CD4-positive, alpha-beta T cell (primary cell): ENCODE measurements at places on chromosomes 12 and 14.
A peak's percentile ranks its signal among the peaks of the same experiment; 100 is the strongest.

GRCh38 chr12:65894088-65894487, 69.8 kb downstream of the HMGA2 start:
- DNase-seq: no peak

DNA sequence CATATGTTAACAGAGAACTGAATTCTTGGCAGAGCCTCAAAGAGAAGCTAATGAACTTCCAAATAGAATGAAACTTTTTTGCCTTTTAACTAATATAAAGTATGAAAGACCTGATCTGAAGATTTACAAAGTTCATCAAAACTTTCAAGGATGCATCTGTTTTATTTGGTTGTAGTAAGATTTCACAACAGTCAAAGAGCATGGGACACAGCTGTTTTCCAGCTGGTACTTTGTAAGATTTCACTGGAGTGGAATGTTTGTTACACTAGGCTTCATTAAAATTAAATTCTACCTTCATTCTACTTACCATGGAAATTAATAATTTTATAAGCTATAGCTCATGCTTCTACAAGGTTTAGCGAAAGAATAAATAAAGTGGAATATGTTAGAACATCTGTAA, 351.2 kb downstream of the SLC6A15 start:
- no peak for DNase-seq

DNA sequence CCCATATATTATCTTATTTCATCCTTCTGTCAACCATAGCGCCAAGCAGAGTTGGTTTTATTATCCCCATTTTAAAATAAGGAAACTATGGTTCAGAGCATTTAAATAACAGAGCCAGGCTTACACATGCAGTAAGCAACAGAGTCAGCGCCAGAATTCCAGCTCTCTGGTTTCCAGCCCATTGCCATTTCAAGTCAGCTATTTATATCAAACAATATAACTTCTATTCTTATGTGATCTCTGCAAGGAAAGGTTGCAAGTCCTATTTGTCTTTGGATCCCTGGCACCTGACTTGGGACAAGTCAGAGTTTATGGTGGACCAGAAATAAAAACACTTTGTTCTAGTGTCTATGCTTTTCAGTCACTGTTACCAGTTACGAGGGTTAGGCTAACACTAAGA, 174.1 kb upstream of the EEA1 start:
- DNase-seq: no peak

DNA sequence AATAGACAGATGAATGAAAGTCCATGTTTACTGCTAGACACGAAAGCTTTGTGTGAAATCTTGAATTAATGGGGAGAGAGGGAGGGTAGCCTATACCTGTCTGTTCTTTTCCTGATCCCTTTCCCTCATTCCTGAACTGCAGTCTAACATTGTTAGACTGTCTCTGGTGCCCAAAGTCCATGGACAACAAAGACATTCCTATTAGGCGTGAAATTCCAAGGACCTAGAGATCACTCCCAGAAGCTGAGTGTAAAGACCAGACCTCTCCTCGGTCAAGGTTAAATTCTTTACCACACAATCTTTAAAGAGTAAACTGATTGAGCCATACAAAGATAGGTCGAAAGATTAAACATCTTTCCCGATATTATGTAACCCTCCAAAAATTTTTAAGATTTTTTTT, 270.7 kb upstream of the GARIN2 start:
- no peak for DNase-seq

- DNase-seq: no peak
Measured at GRCh38 chr12:18148961-18149360, 59.0 kb upstream of the RERGL start.

DNA sequence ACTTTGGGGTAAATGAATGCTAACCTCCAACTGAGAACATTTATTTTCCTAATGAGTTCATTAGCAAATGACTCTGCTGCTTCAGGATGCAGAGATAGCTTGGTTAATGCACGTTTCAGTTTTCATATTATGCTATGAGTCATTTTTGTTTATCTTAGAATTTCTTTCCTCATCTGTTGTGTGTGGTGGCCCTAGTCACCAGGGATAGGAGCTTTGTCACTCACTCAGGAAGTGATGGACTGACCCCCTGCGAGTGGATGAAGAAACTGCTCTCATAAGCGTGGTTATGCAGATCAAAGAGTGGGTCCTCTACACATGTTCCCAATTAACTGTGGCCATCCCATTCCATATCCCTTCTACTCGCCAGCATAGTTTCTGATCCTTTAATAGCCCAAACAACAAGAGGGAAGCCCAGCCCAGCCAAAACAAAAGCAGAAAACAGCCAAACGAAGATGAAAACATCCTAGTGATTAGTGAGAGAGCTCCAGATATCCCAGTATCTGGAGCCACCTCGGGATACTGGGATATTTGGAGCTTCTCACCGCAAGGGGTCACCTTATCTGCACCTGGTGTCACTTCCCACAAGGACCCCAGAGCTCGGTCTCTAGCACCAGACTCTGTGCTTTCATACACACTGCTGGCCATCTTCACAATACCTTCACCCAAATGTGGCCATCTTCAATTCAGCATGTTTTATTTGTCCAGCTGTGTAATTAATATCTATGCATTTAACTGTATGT, 8.6 kb downstream of the TC2N start:
- DNase-seq: no peak

GRCh38 chr12:9040484-9041186, 51.3 kb downstream of the KLRG1 start:
- DNase-seq: no peak

- DNase-seq: no peak
Measured at GRCh38 chr12:63302941-63303536, 152.0 kb upstream of the AVPR1A start.

DNA sequence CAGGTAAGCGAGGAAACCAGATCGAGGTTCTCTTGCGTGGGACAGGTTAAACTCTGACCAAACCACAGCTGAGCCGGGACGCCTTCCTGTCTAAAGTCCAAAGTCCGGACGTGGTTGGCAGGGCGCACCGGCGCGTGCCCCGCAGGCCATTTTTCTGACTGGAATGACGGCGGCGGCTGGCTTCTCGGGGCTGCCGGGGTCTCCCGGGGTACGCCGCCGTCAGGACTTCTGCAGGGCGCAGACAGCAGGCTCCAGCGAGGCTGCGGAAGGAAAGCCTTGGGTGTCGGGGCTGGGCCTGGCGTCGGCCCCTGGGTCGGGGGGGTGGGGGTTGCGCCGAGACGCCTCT, 32.8 kb downstream of the MIA2 start:
- DNase-seq: no peak

GRCh38 chr14:71638523-71639196, 293.6 kb upstream of the RGS6 start:
- no peak for DNase-seq

DNA sequence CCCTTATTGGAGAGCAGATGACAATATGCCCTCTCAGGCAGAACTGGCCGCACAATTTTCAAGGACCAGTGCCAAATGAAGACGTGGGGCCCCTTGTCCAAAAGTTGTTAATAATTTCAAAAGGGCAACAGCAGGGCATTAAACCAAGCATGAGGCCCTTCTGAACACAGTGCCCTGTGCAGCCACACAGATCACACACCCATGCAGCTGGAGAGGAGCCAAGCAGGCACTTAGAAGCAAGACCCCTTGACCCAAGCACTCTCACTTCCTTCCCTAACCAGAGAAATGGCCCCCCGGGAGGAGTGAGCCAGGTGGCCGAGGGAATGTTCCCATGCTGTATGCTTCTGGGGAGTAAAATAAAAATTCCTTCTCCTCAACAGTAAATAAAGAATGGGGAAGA, 114.0 kb upstream of the TMPO start:
- no peak for DNase-seq

- no peak for DNase-seq
Measured at GRCh38 chr14:79424462-79424861, 786.8 kb downstream of the DIO2 start.

DNA sequence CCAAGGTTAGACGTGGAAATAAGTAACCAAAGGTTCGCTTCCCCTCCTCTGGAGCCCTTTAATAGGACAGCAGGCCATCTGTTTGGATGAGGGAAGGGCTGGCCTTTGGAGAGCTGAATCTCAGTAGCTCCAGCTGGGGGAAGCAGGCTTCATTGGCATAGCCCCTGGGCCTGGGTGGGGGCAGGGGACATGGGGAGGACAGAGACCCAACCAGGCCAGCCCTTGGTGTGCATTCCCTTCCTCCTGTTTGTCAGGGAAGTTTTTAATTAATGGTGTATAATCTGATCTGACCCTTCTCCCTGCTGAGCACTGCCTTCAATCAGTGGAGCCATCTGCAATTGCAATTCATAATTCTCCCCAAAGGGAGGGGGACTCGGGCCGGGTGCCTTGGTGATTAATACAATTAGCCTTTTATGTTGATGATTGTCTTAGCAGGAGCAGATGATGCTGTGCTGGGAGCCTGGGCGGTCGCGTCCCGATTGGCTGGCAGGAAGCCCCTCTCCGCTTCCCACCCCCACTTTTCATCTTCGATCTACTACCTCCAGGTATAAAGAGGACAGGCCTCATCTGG, 6.4 kb downstream of the AQP6 start:
- no peak for DNase-seq

GRCh38 chr12:107477947-107478610, 207.5 kb upstream of the PWP1 start:
- no peak for DNase-seq

GRCh38 chr14:75333606-75334548, 55.2 kb downstream of the FOS start:
- peak; percentile 50 for DNase-seq

DNA sequence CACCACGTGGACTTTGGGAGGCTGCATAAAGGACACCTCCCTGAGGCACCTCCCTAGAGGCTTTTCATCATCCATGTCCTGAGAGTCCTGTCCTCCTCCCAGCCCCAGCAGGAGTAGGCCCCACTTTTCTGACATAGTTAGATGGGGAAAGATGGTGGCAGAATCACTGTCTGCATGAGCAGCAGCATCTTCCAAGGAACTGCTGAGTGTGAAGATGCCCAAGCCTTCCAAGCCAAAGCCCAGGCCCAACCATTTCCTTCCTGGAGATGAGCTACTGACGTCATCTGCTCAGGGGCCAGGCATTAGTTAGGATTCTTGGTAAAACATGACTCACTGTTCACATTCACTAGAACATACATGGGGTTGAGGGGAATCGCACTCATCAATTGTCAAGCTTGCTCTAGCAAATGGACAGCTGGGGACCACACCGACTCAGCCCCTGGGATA, 37.3 kb downstream of the VDR start:
- DNase-seq: no peak
